ENCODE measurements at places on chromosomes 12 and 14.

DNA sequence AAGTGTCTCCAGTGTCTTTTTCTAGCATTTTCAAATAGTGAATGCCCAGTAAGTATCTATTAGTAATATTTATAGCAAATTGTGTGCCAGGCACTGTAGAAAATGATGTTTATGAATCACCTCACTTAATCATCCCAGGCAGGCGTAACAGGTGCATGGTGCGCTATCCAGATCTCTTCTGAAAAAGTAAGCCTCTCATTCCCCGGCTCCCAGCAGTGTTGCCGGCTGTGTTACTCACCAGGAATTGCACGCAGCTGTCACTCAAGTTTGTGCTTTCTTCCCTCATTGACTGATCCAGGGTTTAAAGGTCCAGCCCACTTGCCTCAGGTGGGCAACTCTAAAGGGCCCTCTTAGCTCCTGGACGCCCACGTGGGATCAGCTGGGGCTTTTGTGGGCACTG, 173.8 kb upstream of the RASSF8 start:
- no peak for DNase-seq

- DNase-seq, result no peak
Observed at GRCh38 chr12:23415180-23415579, 534.3 kb downstream of the SOX5 start.

- no peak for DNase-seq
Observed at GRCh38 chr12:89492883-89493282, 31.7 kb downstream of the GALNT4 start.

- no peak for DNase-seq
Observed at GRCh38 chr12:55652352-55652751, 15.7 kb downstream of the OR10P1 start.

GRCh38 chr12:127025545-127025944, 1241.4 kb upstream of the TMEM132C start:
- DNase-seq, result no peak

GRCh38 chr14:99996951-99997571, 68.2 kb upstream of the EVL start:
- no peak for DNase-seq

- DNase-seq, result peak; percentile 75
Observed at GRCh38 chr12:103530307-103531066, 34.7 kb upstream of the C12orf42 start.

DNA sequence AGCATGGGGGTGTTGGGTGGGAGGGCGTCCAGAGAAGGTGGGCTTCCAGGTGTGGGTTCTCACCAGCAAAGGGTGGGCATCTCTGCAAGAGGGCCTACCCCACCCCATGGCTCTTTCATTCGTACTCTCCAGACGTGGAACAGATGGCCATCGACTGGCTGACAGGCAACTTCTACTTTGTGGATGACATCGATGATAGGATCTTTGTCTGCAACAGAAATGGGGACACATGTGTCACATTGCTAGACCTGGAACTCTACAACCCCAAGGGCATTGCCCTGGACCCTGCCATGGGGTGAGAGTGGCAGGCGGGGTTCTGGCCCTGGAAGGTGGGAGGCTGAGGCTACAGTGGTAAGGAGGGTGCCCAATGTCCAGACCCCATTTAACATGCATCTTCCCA, 6.7 kb upstream of the LRP1-AS start:
- DNase-seq, result no peak

DNA sequence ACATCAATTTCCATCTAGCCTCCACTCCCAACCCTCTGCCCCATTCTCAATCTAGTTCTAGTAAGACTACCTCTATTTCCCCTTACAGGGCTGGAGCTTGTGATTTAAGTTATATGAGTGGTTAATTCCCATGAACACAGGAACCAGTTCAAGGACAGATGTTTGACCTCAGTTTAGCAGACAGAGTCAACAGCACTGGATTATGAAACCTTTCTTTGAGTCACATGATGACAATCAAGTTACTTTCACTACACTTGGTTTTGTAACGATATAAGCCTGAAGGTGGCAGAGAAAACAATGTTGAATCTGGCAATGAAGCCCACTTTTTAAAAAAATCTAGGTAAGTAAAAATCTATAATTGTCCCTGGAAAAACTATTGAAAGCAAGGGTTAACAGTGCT, 1646.2 kb upstream of the FLRT2 start:
- DNase-seq, result no peak

DNA sequence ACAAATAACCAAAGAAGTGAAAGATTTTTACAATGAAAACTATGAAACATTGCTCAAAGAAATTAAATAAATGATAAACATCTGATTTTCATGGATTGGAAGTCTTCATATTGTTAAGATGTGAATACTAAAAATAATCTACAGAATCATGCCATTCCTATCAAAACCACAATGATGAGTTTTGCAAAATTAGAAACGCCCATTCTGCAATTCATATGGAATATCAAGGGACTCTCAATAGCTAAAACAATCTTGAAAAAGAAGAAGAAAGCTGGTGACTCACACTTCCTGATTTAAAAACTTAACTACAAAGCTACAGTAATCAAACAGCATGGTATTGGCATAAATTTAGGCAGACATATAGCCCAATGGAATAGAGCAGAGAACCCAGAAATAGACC, 40.2 kb upstream of the CCT2 start:
- no peak for DNase-seq

- no peak for DNase-seq
Observed at GRCh38 chr14:106277503-106277902, 751.1 kb downstream of the TMEM121 start.

DNA sequence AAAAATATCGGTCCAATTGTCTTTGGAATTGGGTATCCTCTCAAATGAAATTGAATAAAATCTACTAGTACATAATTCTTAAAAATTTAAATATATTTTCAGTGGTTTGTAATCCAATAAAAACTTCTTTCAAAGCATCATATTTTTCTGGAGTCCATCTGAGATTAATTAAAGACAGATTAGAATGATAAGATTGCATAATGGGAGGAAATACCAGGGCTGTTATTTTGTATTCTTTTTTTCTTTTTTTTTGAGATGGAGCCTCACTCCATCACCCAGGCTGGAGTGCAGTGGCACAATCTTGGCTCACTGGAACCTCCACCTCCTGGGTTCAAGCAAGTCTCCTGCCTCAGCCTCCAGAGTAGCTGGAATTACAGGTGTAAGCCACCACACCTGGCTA, 103.8 kb downstream of the TMTC3 start:
- no peak for DNase-seq

DNA sequence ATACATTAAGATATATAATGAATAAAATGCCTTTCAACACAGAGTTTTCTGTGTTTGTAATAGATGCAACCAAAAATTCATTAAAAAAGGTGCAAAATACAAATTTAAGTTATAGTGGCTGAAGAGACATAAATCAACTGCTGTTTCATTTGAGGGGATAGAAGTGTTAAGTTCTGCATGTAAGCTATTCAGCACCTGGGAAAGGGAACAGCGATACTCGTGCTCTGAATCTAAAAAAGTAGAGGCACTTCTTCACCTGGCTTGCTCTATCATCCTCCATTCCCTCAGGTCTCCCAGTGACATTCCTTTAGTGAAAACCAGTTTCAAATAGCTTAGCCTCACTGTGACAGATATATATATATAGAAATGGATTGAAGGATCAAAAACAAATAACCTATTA, 222.6 kb downstream of the ACSS3 start:
- DNase-seq, result no peak

DNA sequence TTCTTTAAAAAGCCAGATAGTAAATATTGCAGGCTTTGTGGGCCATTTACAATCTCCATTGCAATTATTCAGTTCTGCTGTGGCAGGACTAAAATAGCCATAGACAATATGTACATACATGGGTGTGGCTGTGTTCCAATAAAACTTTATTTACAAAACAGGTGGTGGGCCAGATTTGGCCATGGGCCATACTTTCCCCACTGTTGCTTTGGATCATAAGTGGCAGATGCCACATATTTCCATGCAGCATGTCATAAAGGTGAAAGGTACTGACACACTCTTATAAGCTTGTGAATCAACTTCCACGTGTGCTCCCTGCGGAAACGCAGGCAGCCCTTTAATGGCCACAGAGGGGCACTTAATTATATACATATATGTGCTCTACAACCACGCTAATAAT, 244.4 kb upstream of the FOXN3 start:
- no peak for DNase-seq

DNA sequence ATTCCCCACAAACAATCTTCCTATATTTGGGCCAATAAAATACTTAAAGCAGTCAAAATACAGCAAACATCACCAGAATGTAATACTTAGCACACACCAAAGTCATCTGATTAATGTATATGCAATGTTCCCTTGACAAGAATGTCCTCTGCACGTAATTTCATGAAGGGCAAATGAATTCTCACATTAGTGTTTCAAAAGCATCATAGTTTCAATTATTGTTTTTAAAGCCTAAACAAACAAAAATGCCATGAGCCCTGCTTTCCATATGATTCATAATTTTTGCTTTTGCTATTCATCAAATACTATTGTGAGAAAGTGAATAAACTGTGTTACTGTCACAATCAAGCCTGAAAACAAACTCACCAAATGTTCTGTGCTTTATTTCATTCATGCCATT, 156.0 kb downstream of the EPS8 start:
- DNase-seq, result no peak
